ENCODE measurements at places on chromosomes 5 and 9.

DNA sequence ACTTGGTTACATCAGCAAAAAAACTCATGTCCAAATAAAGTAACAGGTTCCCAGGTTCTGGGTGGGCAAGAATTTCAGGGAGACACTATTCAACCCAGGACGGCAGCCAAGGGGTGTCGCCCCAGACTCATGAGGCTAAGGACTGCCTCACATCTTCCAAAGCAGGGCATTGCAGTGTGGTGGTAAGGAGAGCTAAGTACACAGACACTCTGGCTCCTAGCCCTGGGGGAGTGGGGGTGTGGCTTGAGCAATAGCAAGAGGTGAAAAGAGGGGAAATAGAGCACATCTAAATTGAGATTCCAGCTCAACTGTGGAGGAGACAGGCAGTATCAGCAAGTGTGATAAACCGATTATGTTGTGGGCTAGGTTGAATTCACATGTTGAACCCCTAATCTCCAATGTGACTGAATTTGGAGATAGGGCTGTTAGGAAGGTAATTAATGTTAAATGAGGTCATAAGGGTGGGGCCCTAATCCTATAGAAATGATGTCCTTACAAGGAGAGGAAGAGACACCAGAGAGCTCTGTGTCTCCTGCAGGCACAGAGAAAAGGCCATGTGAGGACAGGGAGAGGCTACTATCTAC, 49.9 kb upstream of the MARCHF11 start:
- no peak for DNase-seq

DNA sequence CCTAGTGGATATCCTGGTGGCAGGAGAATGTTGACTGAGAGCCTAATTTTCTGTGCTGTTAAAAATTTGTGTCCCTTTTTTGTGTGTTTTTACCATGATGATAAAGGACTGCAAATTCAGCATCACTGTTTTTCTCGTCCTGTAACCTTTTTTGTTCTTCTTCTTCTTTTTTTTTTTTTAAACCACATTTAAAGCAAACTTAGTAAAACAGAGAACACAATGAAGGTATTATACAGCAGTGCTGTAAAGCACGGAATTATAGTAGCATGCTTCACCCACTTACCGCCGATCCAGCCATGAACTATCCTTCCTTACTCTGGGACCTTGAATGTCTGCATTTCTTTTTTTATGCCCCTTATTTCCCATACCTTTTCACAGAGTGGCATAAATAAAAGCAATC, 280.0 kb downstream of the ARHGAP26 start:
- no peak for DNase-seq

DNA sequence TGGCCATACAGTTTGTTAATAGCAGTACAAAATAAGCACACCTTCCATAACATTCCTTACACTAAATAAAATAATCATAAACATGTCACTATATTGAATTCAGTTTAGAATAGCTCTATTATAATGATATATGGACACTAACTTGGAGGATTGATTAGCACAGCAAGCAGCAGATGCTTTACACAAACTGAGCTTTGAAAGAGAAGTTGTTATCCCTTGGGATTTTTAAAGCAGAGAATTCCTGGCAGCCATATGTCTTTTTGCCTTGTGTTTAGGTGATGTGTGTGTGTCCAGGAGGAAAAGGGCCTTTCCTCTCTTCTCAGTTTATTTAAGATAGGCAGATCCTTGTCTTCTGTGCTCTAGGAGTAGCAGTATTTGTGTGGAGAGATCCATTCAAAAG, 232.2 kb upstream of the GRIN3A start:
- DNase-seq = no peak

- DNase-seq = no peak
Observed at GRCh38 chr9:27471789-27472188, 52.3 kb upstream of the IFNK start.

DNA sequence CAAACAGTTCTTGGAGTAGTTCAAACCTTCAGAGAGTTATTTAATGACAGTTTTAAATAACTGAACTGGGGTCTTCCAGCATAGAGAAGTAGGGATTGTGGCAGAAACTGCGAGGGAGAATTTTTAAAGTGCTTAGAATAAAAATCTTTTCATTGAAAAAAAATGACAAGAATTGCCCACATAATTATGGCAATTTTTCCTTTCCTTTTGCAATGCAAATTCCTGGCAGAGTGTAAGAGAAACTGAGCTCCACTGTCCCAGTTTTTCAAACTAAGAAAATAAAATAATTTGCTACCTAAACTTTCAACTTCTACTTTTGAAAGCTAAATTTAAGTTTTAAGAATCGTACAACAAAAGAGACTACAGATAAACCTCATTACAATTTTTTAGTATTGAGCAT, 2.3 kb upstream of the PTGER4 start:
- no peak for DNase-seq

DNA sequence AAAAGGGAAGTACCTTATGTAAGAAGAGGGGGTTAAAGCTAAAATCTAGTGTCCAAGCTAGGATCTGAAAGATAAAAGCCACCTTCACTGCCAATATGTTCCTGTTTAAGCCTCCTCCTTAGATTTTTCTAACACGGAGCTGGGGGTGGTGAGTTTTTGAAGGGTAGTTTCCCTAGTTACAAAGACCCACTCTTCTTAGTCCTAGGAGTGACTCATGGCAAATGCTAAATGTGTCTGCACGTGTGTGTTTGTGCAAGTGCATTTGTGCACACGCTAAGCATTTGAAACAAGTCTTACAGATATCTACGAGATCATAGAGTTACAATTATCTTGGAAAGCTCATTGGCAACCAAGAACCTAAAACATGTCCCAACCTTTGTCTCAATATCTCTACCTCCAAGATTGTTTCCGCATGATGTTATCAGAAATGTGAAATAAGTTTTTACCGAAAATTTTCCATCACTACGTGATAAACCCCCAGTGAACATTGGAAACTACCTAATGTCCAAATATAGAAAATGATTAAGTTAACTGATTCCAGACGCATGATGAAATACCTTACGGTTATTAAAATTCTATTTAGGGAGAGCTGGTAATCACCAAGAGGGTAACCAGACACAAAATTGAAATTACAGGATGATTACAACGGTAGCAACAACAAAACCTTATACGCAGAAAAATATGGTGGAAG, 78.0 kb upstream of the HRH2 start:
- DNase-seq = no peak

- no peak for DNase-seq
Observed at GRCh38 chr9:94901019-94901363, 174.5 kb downstream of the AOPEP start.

- DNase-seq = no peak
Observed at GRCh38 chr5:158154226-158155005, 295.5 kb upstream of the CLINT1 start.

DNA sequence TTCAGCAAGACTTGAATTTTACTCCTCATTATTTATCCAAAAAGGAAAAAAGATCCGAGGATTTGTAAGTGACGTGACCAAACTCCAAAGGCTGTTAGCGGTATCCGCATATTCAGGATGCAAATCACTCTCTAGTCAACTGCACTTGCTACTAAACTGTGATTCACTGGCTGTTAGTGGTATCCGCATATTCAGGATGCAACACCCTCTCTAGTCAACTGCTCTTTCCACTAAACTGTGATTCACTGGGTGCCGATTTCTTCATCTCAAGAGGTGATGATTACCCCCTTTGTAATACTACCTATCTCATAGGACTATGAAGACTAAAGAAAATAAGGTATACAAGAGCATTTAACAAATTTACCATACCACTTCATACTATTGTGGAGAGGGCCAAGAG, 5.7 kb downstream of the MAPKAP1 start:
- DNase-seq = no peak

DNA sequence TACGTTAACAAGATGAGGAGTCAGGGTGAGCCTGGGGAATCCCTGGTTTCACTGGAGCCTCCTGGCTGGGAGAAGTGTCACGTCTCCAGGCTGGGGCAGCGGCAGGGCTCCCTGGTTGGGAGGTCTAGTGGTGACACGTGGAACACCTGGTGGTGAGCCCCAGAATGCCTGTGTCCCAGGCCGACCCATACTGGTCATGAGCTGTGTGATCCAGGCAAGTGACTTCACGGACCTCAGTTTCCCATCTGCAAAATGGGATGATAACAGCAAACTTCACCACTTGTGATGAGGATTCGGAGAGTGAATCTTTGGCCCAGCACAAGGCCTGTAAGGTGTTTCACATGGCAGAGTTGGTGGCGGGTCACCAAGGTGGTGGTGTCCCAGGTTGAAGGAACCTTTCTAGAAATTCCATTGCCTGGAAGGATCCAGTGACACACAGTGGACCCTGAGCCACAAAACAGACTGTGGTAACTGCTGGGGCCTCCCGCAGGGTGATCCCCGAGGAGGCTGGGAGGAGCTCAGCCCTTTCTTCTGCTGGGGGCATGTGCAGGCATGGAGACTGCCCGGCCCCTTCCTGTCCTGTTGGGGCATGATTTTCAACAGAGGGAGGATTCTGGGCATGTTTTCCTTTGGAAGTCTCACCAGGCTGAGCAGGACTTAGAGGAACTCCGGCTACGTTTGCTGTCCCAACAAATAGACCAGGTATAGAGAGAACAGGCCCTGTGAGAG, 153.9 kb upstream of the IER5L start:
- no peak for DNase-seq

GRCh38 chr5:58015175-58015574, 444.7 kb downstream of the PLK2 start:
- DNase-seq = no peak

- DNase-seq = no peak
Observed at GRCh38 chr5:31664566-31664965, 25.6 kb downstream of the PDZD2 start.

DNA sequence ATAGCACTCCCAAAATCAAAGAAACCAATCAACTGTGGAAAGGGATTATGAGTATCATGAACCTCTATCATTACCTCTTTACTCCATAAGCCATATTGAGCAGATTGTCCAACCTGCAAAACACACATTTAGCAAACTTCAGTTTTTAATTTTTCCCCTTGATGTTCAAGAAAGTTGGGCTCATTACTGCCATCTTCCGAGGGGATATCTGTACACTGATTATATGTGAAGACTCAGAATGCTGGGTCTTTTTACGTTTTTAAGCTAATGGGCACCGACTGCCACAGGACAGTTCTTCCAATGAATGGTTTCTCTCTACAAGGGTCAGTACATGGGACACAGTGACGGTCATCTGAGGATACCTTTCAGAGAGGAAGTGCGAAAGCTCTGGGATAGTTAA, 132.7 kb downstream of the ELAVL2 start:
- DNase-seq = no peak

DNA sequence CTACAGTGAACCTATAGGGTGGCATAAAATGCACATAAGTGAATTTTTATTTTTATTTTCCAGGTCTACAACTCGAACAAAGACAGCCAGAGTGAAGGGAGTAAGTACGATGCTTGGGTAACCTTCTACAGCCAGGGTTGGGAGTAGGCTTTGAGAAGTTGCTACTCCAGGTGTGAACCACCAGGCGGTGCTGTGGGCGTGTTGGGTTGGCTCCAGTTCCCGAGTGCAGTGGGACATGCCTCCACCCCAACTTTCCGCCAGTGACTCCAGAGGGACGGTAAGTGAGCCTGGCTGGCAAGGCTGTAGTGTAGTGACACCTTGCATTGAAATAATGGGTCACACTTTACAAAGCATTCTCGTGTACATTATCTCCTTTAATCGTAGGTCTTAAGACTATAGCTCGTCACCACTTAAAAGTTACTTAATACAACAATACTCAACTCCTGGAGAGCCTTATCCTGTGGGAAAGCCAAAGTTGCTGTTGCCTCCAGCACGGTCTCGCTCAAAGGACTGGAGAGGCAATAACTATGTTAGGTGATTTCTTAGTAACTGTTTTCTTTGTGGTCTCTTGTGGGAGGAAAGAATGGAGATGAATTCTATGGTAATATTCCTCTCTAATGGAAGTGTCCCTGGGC, 244.0 kb downstream of the ARHGAP26 start:
- no peak for DNase-seq

- DNase-seq = no peak
Observed at GRCh38 chr5:80763873-80764647, 109.3 kb upstream of the DHFR start.

DNA sequence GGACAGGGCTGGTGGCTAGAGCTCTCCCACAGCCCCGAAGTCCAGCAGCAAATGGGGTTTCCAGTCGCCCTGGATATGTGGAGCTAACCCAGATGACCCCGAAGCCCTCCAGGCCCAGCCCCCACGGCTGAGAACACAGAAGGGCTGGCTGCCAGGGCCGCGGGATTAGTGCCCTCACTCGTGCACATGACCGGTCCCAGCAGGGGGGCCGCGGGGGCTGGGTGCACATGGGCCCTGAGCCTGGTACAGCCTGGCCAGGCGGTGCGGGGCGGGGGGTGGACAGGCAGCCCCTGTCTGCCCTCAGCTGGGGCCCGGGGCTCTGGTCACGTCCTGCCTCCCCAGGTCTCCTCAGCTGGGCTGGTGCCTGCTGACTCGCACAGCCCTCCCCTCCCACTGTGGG, 5.9 kb downstream of the SSNA1 start:
- DNase-seq = peak; percentile 88

DNA sequence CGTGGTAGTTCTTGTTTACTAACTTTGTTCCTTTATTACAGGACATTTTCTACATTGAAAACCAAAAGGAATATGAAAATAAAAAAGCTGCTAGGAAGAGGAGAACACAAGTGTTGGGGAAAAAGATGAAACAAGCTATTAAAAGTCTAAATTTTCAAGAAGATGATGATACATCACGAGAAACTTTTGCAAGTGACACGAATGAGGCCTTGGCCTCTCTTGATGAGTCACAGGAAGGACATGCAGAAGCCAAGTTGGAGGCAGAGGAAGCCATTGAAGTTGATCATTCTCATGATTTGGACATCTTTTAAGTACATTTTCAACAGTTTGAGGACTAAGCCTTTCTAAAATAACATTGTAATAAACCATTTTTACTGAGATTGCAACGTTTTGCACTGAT, 23.8 kb downstream of the PHAX start:
- no peak for DNase-seq

GRCh38 chr5:127766676-127767335, 63.6 kb downstream of the CCDC192 start:
- no peak for DNase-seq

DNA sequence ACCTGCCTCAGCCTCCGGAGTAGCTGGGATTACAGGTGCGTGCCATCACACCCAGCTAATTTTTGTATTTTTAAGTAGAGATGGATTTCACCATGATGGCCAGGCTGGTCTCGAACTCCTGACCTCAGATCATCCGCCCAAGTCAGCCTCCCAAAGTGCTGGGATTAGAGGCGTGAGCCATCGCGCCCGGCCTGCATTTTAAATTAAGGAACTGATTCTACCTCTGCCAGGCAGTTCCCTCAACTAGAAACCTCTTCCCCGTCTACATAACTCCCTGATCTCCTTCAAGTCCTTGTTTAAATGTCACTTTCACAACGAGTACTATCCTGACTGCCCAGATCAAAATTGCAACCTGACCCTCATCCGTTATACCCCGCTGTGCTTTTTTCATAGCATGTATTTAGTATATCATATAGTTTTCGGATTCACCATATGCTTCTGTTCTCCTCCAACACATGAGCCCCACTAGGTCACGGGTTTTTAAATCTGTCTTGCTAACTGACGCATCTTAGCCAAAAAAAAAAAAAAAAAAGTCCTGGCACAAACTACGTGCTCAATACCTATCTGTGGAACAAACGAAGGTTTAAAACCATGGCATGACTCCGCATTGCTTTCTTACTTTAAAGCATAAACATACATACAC, 858 bp upstream of the SOWAHA start:
- no peak for DNase-seq
